MCF 10A (cell line): ENCODE measurements at places on chromosomes 1 and 21.
A peak's percentile ranks its signal among the peaks of the same experiment; 100 is the strongest.

DNA sequence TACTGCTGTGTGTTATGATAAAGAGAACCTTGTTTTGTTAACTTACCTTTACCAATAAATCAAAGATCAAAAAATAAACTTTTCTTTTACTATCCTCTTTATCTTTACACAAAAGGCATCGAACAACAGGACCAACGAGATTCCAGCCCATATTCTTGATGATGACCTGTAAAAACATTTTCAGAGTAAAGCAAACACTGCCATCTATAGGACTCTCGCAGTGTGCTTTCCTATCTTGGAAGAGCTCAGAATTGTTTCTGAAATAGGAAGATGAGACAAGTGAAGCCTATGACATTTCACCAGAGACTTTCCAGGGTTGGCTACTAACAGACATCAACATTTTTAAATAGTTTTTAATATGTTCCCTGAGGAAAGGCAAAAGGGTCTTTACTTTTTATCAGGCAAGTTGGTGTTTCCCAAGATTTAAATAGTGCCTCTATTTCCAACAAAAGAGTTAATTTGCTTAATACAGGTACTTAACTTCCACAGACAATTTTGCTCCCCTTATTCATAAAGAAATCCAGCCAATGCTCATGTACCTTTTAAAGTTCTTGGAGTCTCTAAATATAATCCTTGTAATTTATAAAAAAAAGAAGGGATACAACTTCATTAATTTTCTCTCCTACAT is 7.3 kb downstream of the GLMN start:
- peaks cover 32% of the 10 kb centered on the region for H3K36me3 ChIP-seq
- no peaks in the 10 kb centered on the region for H3K27me3 ChIP-seq
- peaks cover 6% of the 10 kb centered on the region for H3K4me1 ChIP-seq

DNA sequence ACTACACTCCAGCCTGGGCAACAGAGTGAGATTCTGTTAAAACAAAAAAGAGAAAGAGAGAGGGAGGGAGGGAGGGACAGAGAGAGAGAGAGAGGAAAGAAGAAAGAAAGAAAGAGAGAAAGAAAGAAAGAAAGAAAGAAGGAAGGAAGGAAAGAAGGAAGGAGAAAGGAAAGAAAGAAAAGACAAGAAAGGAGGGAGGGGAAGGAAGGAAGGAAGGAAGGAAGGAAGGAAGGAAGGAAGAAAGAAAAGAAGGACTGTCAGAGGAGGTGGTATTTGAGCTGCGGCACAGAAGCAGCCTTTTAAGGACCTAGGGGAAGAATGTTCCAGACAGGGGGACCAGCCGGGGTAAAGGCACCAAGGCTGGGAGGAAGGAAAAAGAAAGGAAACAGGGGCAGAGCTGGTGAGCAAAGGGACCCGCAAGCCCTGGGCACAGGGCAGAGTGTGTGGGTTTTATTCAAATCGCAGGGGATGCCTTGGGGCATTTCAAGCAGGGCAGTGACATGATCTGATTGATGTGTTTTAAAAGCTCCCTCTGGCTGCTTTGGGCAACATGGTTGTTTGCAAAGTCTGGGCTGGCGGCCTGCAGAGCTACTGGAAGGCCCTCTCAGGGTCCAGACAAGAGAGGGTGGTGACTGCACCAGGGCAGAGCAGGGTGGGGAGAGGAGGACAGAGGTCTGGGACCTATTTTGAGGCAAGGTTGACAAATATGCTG is 176.9 kb upstream of the VAMP3 start:
- no peak overlapping the region for H3K27ac ChIP-seq
- peaks cover 29% of the 10 kb centered on the region for H3K27me3 ChIP-seq
- H3K36me3 ChIP-seq, result no peaks in the 10 kb centered on the region
- no peak overlapping the region for H3K4me3 ChIP-seq
- H3K4me1 ChIP-seq, result no peaks in the 10 kb centered on the region

GRCh38 chr1:2610036-2610959 is 22.5 kb downstream of the MMEL1 start:
- no peak overlapping the region for H3K4me3 ChIP-seq
- no peaks in the 10 kb centered on the region for H3K36me3 ChIP-seq
- peaks cover 12% of the 10 kb centered on the region for H3K27me3 ChIP-seq
- DNase-seq, result no peak

DNA sequence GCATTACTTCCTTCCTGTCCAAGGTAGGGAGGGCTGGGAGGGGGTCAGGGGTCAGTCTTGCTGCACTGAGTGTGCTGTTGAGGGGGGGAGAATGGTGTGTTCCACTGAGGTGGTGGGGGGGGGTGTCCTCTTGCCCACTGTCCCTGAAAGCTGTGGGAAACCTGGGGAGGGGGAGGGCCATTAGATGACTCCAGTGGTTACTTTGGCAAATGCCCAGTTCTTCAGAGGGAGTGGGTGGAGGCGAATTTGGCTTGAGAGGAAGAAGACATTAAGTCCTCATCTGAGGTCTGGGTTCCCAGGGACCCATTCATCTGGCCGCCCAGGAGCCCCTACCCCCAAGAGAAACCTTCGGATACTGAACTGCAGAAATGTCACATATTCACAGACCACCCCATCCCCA is 36.2 kb downstream of the MEF2D start:
- peak overlapping the region; percentile 82 for H3K27ac ChIP-seq
- peak; percentile 94 for DNase-seq
- peaks cover 52% of the 10 kb centered on the region for H3K36me3 ChIP-seq
- peaks cover 71% of the 10 kb centered on the region for H3K4me1 ChIP-seq
- no peaks in the 10 kb centered on the region for H3K27me3 ChIP-seq

- H3K4me1 ChIP-seq, result peaks cover 6% of the 10 kb centered on the region
- peaks cover 13% of the 10 kb centered on the region for H3K36me3 ChIP-seq
- H3K4me3 ChIP-seq, result peak overlapping the region; percentile 78
- H3K27ac ChIP-seq, result peak overlapping the region; percentile 6
- peak; percentile 53 for DNase-seq
Measured at GRCh38 chr1:77888781-77889642, 588 bp downstream of the NEXN start.

DNA sequence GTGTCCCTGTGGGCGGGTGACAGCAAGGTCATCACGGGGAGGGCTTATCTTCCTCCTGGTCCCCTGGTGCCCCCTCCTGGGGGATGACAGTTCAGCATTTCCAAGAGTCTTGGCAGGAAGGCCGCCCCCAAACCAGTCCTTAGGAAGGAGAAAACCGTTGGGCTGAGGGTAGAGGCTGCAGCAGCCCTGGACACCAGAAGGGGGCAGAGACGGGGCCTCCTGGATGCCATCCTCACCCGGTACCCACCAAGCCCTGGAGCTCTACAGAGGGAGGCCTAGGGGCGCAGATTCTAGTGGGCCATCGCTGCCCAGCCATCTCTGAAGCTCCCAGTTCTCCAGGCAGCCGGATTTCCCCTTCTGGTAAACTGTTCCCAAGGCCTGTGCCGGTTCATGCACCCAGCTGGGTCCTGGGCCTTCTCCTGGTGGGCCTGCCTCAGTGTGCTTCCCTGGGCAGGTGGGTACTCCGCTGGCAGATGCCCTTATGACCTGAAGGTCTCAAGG is 14.8 kb upstream of the ZNF669 start:
- H3K36me3 ChIP-seq, result no peaks in the 10 kb centered on the region
- peak; percentile 33 for DNase-seq
- no peaks in the 10 kb centered on the region for H3K27me3 ChIP-seq
- no peak overlapping the region for H3K27ac ChIP-seq
- no peaks in the 10 kb centered on the region for H3K4me1 ChIP-seq

DNA sequence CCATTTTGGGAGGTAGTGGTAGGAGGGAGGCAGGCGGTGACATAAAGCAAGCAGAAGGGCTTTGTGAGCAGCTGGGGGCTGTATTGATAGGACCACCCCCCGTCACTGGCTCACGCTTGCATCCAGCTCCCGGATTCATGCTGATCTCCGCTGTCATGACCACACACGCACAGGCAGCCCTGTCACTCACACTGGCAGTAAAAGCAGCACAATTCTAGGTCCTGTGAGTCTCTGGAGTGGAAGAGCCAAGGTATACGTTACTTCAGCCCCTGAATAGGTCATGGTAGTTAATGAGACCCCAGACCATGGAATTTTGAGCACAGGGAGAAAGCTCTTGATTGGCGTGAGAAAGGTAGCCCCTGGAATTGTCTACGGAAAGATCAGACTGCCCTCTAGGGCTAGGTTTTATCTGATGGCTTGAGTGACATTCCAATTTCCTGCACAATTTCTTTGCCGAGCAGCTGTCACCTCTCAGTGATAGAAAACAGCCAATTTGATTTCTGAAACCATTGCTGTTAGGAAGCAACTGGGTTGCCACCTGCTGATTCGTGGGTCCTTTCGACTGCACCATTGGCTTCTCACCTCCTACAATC is 5.4 kb downstream of the OR2B11 start:
- no peak overlapping the region for H3K4me3 ChIP-seq
- peaks cover 10% of the 10 kb centered on the region for H3K4me1 ChIP-seq
- no peaks in the 10 kb centered on the region for H3K36me3 ChIP-seq

DNA sequence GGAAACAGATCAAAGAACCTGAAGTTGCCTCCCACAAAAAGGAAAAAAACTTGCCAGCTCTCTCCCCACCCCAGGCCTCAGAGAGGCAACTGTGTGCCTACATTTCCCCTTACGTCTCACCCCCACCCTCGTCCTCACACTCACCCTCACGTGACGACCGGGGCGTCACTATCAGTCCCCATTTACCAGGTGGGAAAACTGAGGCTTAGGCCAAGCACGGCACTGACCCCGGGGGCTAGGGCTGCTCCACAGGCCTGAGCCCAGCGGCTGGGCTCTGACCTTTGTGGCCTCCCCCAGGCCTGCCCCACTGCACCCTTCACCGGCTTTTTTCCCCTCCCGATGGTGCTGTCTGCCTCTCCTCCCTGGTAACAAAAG is 51.5 kb upstream of the RUNX3 start:
- no peak for DNase-seq
- peaks cover 4% of the 10 kb centered on the region for H3K36me3 ChIP-seq
- H3K27me3 ChIP-seq, result no peaks in the 10 kb centered on the region
- H3K4me1 ChIP-seq, result no peaks in the 10 kb centered on the region
- no peak overlapping the region for H3K4me3 ChIP-seq

DNA sequence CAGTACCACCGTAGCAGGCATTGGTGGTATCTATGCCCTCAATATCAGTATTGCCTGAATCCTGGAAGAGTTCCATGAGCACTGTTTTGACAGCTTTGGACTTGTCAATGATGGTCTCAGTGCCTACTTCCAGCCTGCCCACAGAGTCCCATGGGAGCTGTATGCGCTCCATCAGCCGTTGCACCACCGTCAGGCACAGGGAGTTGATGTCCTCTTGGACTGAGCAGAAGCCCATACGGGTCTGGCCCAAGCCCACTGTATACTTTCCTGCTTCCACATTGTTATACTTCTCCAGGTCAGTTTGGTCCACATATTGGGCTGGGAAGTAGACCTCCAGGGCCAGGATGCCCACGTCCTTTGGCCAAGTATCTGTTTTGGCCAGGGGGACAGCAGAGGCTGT is 4.5 kb downstream of the HMGCS2 start:
- no peaks in the 10 kb centered on the region for H3K36me3 ChIP-seq
- H3K27me3 ChIP-seq, result no peaks in the 10 kb centered on the region
- no peak overlapping the region for H3K27ac ChIP-seq
- DNase-seq, result no peak
- H3K4me1 ChIP-seq, result peaks cover 5% of the 10 kb centered on the region
- H3K4me3 ChIP-seq, result no peak overlapping the region

GRCh38 chr1:220300442-220301121 is 28.3 kb upstream of the RAB3GAP2 start:
- H3K4me1 ChIP-seq, result peaks cover 13% of the 10 kb centered on the region
- DNase-seq, result peak; percentile 91
- H3K27me3 ChIP-seq, result no peaks in the 10 kb centered on the region
- peak overlapping the region; percentile 85 for H3K27ac ChIP-seq

DNA sequence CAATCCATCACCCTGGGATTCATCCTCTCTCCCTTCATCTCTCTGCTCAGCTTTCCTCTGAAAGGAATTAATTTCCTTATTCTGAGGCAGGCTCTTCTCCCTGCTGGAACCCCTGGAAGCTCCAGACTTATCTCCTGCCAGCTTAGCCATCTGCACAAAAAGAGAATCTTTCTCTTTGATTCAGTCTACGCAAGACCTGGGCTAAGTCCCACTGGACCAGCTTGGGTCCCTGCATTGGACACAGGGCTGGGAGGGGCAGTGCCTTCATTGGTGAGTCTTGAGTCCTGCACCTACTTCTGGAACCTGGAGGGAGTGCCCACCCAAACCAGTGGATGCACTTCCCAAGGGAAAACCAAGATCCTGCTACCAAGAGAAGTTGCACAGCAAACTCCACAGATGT is 271.7 kb upstream of the CSF3R start:
- no peak overlapping the region for H3K27ac ChIP-seq
- H3K4me3 ChIP-seq, result no peak overlapping the region
- no peak for DNase-seq
- no peaks in the 10 kb centered on the region for H3K4me1 ChIP-seq

- H3K27ac ChIP-seq, result no peak overlapping the region
- DNase-seq, result peak; percentile 4
- no peaks in the 10 kb centered on the region for H3K27me3 ChIP-seq
- H3K4me3 ChIP-seq, result no peak overlapping the region
- H3K4me1 ChIP-seq, result no peaks in the 10 kb centered on the region
Measured at GRCh38 chr1:50474859-50475809, 51.9 kb upstream of the DMRTA2 start.

DNA sequence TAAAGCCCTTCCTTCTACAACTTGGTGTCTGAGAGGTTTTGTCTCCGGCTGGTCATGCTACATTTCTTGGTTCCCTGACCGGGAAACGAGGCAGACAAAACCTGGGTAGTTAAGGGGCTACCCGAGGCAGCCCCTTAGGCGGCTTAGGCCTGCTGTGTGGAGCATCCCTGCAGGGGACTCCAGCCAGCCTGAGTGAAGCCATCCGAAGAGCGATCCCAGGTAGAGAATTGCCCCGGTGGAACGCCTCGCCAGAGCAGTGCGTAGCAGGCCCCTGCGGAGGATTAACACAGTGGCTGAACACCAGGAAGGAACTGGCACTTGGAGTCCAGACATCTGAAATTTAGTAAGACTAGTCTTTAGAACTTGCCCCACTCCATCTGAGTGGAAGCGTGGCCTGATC is 21.2 kb upstream of the MYOCOS start:
- H3K27ac ChIP-seq, result no peak overlapping the region
- H3K27me3 ChIP-seq, result no peaks in the 10 kb centered on the region
- H3K36me3 ChIP-seq, result peaks cover 7% of the 10 kb centered on the region
- DNase-seq, result no peak
- H3K4me3 ChIP-seq, result no peak overlapping the region

- H3K4me3 ChIP-seq, result no peak overlapping the region
- H3K27me3 ChIP-seq, result no peaks in the 10 kb centered on the region
- peaks cover 97% of the 10 kb centered on the region for H3K36me3 ChIP-seq
Measured at GRCh38 chr21:39208624-39209333, 25.5 kb upstream of the PSMG1 start.

DNA sequence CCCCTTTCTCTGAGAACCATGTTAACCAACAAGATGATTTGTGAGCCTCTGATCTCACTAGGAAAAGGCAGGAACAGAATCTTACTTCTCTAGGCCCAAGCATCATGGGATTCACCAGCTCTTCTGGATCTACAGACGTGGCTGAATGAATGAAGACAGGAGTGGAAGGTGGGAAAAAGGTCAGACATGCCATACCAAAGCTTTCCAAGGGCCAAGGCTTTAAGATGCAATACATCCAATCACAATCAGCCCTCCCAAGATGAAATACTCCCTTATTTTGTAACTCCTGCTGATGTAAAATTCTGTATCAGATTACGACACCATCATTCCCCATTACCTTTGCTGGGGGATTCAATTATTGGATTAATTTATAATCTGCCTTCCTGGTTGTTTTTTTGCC is 80.9 kb downstream of the SSBP3 start:
- no peak for DNase-seq
- no peaks in the 10 kb centered on the region for H3K36me3 ChIP-seq
- peaks cover 20% of the 10 kb centered on the region for H3K4me1 ChIP-seq
- no peak overlapping the region for H3K27ac ChIP-seq
- H3K27me3 ChIP-seq, result no peaks in the 10 kb centered on the region

- H3K36me3 ChIP-seq, result no peaks in the 10 kb centered on the region
- H3K27me3 ChIP-seq, result no peaks in the 10 kb centered on the region
- H3K27ac ChIP-seq, result no peak overlapping the region
Measured at GRCh38 chr1:91076834-91077233, 55.0 kb upstream of the ZNF644 start.
